ENCODE measurements at places on chromosomes 2 and 18.

- no peak for DNase-seq
These were observed 569.0 kb upstream of the SYT4 start for GRCh38 chr18:43846299-43846698.

GRCh38 chr2:99545066-99545465 is 55.2 kb upstream of the REV1 start:
- DNase-seq, result no peak

DNA sequence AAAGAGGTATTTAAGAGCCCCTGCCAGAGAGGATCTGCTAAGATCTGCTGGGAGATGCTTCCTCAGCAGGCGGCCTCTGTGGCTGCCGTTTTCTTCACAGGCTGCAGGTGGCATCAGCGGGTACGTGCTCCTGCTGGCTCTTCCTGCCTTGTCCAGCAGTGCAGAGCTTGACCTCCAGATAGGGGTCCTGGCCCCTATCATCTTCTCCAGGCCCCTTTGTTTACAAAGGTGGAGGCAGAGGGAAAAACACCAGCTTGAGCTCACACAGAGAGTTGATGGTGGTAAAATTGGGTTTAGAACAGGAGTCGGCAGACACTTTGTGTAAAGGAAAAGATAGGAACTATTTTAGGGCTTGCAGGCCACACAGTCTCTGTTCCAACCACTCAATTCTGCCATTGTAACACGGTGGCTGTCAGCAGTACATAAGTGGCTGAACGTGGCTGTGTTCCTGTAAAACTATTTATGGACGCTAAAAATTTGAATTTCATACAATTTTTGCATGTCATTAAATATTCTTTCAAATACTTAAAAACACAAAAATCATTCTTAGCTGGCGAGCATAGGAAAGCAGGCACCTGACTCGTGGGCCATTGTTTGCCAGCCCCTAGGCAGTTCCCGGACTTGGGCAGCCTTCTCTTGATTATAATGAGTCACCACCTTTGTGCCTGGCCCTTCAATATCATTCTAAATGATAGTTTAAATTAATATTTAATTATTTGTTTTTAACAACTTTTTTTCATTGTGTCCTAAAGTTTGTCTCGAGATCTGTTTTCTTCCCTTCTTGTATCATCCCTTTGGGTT is 98.2 kb upstream of the B3GNT7 start:
- DNase-seq, result no peak

DNA sequence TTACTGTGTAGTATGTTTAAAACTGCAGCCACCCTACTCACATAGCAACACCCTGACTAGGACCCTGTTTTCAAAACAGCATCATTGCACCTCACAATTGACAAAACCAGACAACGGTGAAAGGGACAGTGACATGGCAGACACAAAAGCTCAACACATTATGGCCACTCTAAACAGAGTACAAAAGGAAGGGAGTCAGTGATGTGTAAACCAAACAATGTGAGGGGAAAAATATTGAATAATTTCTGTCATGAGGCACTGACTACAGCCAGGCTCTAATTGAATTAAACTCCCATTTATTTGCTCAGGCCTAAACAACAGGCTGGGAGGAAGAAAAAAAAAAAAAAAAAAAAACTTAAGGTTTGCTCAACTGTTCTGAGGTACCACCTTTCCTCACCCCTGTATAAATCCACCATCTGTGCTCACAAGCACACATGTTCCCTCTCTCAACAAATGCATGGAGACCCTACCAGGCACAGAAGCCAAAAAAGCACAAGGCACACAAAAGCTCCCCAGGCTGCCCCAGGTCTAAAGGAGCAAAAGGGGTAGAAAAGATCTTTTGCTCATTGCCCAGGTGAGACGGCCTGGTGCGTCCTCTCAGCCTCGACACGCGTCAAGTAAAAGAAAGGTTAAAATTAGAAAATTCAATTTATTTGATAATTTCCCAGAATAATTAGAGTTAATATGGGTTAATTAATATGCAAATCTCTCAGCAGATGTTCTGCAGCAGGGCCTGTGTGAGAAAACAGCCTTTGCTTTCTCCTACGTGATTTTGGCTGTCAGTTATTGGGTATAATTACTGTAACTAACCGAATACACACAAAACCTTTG is 80.9 kb downstream of the ZEB2 start:
- DNase-seq, result no peak

DNA sequence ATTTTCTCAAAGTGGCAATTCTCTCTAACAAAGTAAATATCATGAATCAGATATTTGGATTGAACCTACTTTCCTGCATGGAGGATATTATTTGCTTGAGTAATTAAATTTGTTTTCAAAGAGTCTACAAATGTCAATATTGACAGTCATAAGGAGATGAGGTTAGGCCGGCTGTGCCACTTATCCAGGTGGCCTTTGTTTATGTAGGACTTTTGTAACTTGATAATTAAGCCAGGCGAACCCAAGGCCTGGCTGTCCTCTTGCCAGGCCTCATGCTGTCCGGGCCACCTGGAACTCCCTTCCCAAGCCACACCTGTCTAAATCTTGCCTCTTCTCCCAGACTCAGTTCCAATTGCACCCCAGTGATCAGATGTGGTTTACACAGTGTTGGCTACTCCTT is 255.2 kb downstream of the ACKR3 start:
- no peak for DNase-seq

GRCh38 chr2:211766689-211767088 is 771.9 kb downstream of the ERBB4 start:
- DNase-seq, result no peak

DNA sequence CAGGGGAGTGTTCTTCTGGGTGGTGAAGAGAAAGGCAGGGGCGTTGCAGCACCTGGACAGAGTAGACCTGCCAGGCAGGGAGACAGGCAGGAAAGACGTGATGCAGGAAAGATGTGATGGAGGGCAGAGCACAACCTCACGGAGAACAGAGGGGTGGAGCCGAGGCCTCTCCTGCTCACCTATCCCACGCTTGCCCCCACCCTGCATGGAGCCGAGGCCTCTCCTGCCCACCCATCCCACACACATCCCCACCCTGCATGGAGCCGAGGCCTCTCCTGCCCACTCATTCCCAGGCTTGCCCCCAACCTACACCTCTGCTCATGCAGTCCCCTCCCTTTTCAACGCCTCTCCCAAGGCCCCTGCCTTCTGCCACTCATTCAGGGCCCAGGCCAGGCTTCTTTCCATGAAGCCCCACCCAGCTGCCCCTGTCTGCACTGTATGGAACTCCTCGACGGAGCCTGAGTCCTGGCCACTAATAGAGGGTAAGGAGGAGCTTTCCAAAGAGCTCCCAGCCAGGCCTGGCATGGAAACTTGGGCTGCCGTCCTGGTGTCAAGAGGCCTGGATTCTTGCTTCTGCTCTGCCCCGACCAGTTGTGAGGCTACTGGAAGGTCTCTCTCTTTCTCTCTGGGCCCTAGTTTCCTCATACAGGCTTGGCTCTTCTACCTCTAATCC is 32.0 kb upstream of the LOXHD1 start:
- no peak for DNase-seq

GRCh38 chr2:52532956-52533355 is 1234.6 kb upstream of the CHAC2 start:
- no peak for DNase-seq

DNA sequence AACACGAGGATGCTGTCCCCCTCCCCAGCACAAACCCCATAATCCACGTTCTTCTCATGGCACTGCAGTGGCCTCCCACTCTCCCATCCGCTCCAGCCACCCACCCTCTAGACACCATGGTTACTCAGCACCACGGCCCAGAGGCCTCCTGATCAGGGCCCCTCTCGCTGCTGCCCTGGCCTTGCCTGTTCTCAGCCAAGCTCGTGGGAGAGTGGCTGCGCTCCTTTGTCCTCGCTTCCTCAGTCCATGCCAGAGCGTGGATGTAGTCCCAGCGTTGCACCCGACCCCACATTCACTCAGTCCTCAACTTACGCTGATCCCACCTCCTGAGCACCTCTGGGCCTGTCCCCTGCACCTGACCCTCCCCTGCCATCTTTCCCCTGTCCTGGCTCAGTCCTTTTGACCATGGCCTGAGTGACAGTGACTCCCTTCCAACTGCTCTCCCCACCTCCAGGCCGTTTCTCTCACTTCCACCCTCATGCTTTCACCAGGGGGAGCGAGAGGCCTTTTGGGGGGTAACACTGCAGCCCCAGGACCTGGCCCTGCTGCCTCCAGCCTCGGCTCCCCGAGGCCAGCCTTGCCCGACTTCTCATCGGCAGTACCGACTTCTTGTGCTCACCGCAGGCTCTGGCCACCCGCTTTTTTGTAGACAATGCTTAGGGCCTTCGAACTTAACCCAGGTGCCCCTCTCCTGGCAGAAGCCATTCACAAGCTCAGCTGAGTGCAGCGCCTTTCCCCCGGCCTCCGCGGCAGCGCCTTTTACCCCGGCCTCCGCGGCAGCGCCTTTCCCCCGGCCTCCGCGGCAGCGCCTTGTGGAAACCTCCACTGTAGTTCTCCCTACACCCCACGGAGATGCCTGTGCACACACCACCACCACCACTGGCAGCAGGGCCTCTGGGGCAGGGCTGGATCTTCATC is 131.4 kb downstream of the CLIP4 start:
- DNase-seq, result no peak
